ENCODE measurements at places on chromosomes 3 and 15.

DNA sequence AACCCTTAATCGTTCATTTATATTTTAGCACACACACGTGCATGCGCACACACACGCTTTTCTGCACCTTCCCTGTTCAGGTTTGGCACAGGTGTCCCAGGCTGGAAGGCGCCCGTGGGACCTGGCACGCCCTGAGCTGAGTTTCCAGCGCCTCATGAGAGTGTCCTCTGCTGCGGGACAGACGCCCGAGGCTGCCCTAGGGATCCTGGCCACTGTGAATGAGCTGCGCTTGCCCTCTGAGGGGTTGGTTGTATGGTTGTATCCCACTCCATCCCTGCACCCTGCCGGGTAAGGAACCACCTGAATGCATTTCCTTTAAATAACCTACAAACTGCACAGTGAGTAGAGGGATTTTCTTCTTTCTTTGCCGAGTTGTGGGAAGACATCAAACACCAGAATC lies 12.2 kb upstream of the MEX3B start:
- no peak for DNase-seq

- no peak for DNase-seq
Observed at GRCh38 chr3:42179110-42179725, 86.8 kb downstream of the CCK start.

GRCh38 chr3:52240059-52240885 lies 1.3 kb upstream of the TWF2 start:
- peak; percentile 80 for DNase-seq

GRCh38 chr3:106030627-106030963 lies 161.8 kb upstream of the CBLB start:
- DNase-seq: no peak

All from activated CD4-positive, alpha-beta memory T cell treated with anti-CD3 and anti-CD28 coated beads, Interleukin-2, amount 10 ng/mL, durations not matched to agents 7 days and 5 days (primary cell).